ENCODE measurements at places on chromosomes 12 and 14. TPM values are rescaled to one million over a fixed set of nuclear protein-coding genes. Genes with fewer than 3 reads are reported as not detected.

Gene TMPRSS12
- not detected for total RNA-seq

Gene C1S
- 658 TPM for total RNA-seq

Gene C12orf56
- 0.28 TPM for total RNA-seq

Gene DPF3
- total RNA-seq, result 2.4 TPM

Gene PIP4P1
- 21.6 TPM for total RNA-seq

Gene LRRC10
- not detected for total RNA-seq
